ENCODE measurements at places on chromosomes 5 and 9.

- DNase-seq: no peak
Observed at GRCh38 chr5:9831823-9832222, 201.7 kb upstream of the TAS2R1 start.

DNA sequence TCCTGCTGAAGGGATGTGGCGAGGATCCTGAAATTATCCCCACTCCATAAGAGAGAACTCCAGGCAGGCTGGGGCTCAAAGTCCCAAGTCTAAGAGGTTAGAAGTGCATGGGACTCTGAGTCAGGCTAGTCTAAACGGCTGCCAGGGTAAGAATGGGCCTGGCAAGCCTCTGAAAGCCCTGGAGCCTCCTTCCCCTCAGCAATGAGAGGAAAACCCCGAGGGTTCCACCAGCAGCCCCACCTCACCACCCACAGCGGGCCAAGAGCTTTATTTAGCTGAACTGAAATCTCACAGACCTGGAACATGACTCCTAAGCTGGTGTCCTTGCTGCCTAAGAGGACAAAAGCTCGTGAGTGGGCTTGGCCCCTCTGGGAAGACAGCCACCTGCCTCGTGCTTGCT is 135.5 kb downstream of the SEC61B start:
- no peak for DNase-seq

- no peak for DNase-seq
Observed at GRCh38 chr5:133147411-133147810, 95.6 kb downstream of the HSPA4 start.

DNA sequence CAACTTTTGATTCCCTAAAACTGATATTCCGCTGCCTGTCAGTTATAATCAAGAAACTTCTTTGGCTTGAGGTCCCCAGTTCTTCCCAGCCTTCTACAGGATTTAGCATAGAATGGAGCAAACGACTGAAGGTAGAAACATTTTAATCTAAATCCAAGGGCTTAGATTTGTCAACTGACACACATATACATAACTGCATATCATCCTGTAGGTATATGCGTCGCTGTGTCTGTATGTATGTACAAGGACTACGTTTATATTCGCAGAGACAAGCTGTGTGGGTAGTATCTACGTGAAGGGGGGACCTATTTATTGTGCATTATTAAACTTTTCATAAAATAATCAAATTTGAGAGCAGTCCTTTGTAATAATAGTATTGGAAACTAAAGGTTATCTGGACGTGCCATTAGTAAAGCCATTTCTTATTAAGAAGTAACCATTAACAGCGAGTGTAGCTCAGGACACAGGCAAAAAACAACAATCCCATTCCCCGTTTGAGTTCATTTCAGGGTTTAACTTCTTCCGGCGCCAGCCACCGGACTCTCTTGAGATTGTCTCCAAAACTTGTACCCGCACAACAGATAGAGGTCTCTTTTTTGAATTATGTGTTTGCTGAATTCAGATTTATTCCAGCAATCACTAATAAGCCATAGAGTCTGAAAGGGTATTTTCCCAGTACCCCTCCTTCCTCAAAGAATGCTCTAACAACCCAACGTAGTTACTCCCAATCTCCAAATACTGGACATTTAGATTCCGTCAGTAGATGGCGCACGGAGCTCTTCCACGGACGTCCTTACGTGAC is 2.1 kb upstream of the MLLT3 start:
- DNase-seq: no peak

- DNase-seq: no peak
Observed at GRCh38 chr5:105956456-105957196, 1714.1 kb downstream of the EFNA5 start.

- DNase-seq: no peak
Observed at GRCh38 chr5:14503017-14503680, 78.4 kb upstream of the OTULINL start.

DNA sequence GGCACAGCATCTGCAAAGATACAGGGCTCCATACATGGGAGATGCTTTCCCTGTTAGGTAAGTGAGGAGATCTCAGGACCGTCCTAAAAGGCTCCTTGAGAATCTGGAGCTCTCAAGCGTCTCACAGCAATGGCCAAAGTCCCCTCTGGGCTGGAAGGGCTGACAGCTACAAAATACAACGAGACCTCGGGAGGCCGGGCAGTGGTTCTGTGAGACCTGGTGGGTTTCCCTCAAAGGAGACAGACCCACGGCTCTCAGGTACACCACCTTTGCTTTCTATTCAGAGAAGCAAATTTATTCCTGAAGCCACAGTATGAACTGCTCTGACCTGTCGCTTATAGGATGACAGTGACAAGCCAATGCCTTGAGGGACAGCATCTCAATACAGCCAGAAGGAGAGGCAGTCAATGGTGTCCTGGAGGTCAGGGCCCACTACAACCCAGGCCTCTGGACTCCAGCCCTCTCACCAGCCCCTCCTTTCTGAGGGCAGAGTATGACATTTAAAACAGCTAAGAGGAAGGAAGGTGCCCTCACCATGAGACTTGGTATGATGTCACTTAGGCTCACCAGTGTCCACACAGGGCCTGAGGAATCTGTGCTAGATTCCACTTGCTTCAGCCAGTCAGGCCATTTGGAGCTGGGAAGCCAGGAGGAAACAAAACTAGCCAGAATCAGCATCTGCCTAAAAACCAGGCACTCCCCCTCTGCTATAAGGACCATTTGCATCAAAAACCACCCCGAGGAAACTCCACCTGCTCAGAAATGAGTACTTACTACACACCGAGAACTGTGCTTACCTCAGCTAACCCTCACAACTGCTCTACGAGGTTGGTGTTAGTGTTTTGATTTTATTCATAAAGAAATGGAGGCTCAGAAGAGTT is 86.5 kb upstream of the FSTL4 start:
- DNase-seq: no peak

GRCh38 chr9:33425128-33425533 is 22.3 kb downstream of the AQP3 start:
- DNase-seq: no peak

GRCh38 chr9:108924466-108924865 is 9.5 kb downstream of the ELP1 start:
- DNase-seq: no peak

GRCh38 chr5:98248949-98249348 is 524.5 kb upstream of the RGMB start:
- no peak for DNase-seq

GRCh38 chr5:72237415-72237814 is 82.6 kb downstream of the MRPS27 start:
- no peak for DNase-seq

- no peak for DNase-seq
Observed at GRCh38 chr5:88813244-88813643, 69.7 kb downstream of the MEF2C start.

DNA sequence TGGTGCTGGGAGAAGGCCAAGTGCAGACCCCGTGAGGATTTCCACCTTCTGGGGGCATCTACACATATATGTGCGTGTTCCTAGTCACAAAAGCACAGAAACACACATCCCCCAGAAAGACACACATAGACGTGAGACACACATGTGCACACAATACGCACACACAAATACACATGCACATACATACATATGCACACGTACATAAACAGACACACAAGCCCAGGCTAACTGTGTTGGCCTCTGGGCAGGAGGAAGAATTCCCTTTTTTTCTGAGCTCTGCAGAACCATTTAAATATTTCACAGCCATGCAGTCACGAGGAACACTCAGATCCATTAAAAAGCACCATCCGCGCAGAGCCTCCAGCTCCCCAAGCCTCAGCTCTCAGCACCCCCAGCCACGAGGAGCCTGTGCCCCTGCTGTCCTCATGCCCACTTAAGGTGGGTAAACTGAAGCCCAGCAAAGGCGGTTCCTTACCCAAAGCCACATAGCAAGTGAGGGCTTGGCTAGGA is 5.3 kb downstream of the NINJ1 start:
- DNase-seq: no peak

- no peak for DNase-seq
Observed at GRCh38 chr5:127652952-127653611, 4.2 kb downstream of the CTXN3 start.

GRCh38 chr5:140142856-140143255 is 17.1 kb downstream of the IGIP start:
- DNase-seq: no peak

DNA sequence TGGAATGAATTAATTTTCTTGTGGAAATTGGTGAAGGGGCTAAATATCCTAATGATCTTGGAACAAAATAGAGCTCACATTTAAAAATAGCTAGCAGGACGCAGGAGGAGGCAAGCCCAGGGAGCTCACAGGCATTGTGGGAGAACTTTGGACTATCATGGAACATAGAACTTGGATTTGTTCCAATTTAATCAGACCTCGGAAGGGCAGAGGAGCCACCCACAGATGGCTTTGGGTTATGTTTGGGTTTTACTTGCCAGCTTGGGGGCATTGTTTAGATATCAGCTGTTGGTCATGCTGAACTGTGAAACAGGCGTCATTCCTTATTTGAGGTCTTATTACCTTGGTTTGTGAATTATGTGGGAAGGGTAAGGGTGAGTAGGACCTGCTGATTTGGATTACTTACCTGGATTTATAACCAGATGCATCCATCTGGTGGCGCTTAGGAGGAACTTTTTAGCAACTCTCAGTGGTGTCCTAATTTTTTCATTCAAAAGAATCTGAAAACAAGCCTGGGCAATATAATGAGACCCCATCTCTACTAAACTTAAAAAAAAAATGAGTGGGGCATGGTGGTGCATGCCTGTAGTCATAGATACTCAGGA is 14.1 kb upstream of the PTGR1 start:
- no peak for DNase-seq

GRCh38 chr5:77483682-77484081 is 8.4 kb downstream of the WDR41 start:
- DNase-seq: no peak

- DNase-seq: no peak
Observed at GRCh38 chr5:28397502-28397941, 1359.1 kb upstream of the CDH9 start.

GRCh38 chr5:58263296-58263695 is 196.6 kb downstream of the PLK2 start:
- no peak for DNase-seq

- no peak for DNase-seq
Observed at GRCh38 chr5:108339220-108339619, 42.7 kb downstream of the FBXL17 start.

DNA sequence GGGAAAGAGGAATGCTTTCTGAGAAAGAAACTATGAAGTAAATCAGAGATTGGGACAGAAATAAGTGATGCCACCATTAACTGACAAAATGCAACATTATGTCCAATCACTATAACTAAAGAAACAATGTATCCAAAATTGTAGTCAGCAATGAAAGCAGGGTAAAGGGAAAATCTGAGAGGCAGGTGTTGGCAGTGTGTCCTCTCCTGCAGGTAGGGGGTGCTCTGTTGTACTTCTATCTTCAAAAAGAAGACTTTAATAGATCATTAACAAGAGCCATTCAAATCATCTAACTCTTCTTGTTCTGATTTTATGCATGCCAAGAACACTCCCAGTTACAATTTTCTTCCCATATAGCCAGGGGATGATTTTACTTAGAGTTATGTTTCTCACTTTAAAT is 1275.7 kb downstream of the PTPRD start:
- DNase-seq: no peak

GRCh38 chr5:172178301-172178987 is 9.6 kb downstream of the STK10 start:
- no peak for DNase-seq

- no peak for DNase-seq
Observed at GRCh38 chr5:14481349-14481748, 100.2 kb upstream of the OTULINL start.

DNA sequence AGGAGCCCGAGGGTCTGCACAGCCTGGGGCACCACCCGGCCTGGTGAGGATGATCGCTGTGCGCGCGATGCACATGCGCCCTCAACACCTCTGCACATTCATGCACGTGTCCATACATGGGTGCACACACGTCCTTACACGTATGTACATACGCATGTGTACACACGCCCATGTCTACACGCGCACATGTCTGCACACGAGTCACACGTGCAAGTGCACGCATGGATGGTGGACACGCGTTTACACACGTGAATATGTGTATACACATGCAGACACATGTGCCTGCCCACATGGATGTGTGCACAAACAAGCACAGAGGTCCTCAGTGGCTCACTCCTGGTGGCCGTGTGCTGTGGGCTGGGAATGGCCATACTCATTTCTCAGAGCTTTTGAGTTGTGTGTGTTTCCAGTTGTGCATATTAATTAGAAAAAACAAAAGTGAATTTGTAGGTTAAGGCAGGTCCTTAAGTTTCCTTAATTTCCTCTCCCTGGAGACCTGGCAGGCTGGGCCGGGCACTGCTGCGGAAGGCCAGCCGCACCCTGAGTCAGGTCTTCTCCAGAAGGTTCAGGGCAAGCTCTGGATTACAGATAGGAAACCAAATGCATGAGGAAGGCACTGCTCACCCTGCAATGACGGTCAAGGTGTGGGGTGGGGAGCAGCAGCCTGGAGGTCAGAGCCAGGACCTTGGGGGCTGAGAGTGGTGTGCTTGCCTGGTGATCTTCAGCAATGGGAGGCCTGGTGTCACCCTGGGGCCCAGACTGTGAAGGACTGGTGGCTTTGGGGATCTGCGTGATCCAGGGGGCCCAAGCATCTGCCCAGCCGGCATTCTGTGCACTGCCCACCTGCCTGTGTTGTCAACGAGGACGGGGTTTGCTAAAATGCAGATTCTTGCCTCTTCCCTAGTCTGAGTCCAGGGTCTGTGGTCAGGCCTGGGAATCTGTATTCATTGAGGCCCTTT is 1.3 kb upstream of the RNU6ATAC start:
- peak; percentile 12 for DNase-seq

GRCh38 chr5:151917904-151918303 is 6.7 kb downstream of the GLRA1 start:
- no peak for DNase-seq

DNA sequence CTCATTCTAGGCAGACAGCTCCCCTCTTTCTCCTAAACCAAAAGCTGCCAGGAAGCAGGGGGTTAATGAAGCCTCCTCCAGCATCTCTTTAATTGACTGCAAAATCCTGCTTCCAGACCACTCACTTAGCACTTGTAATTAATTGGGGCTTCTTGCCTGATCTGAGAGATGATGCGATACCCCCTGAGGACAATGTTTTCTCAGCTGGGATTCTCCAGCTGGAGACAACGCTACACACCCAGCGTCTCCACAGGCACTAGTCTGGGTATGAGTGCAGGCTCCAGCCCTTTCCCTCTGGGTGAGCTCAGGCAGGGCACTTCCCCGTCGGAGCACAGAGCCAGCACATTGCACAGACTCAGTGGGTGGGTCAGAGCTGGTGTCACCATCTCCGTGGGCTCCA is 16.1 kb downstream of the CPLX2 start:
- DNase-seq: no peak

DNA sequence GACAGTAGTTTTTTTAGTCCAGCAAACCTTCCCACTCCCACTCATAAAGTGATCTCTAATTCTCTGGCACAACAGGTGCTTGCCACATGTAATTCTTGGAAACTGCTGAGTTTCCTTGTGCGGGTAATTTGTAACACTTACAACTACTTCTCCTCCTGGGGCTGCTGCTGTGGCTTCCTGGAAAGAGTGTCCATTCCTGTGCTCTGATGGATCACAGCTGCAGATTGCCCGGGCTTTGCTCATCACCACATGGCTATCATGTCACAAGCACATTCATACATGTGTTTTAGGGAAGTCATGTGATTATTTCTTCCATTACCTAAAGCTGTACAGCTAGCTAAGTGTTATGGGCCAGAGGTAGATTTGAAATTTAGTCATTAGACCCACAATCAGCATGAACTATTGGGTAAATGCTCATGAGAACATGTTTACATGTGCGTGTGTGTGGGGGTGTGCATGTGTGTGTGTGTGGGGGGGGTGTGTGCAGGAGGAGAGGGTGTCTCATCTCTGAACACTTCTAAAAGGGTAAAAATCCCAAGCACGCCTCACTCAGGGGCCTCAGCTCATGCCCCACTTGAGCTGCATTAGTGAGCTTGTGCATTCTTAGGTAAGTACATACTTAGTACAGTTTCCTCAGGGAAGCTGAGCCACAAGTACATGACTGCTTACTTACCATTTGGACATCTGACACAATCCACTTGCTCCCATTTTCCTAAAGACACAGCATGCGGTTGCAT is 118.1 kb upstream of the CCDC112 start:
- no peak for DNase-seq
